Effector CD4-positive, alpha-beta T cell (primary cell): ENCODE measurements at places on chromosomes 2 and 18.
A peak's percentile ranks its signal among the peaks of the same experiment; 100 is the strongest.

DNA sequence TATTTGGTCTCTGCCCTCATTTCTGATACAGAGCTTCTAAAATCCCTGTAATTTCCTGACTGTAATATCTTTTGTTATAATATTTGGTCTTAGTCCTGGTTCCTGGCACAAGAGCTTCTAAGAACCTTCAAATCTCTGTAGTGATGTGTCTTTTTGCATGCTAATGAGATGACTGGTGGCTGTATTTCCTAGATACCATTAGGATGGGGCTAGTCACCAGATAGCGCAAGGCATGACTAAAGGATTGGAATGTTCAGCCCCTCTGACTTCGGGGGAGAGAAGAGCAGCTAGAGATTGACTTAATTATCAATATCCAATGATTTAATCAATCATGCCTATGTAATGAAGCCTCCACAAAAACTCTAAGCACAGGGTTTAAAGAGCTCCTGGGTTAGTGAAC, 620.8 kb upstream of the ACVR2A start:
- DNase-seq, result no peak

- DNase-seq, result no peak
These were observed 106.2 kb upstream of the EPC2 start for GRCh38 chr2:148538375-148538774.

DNA sequence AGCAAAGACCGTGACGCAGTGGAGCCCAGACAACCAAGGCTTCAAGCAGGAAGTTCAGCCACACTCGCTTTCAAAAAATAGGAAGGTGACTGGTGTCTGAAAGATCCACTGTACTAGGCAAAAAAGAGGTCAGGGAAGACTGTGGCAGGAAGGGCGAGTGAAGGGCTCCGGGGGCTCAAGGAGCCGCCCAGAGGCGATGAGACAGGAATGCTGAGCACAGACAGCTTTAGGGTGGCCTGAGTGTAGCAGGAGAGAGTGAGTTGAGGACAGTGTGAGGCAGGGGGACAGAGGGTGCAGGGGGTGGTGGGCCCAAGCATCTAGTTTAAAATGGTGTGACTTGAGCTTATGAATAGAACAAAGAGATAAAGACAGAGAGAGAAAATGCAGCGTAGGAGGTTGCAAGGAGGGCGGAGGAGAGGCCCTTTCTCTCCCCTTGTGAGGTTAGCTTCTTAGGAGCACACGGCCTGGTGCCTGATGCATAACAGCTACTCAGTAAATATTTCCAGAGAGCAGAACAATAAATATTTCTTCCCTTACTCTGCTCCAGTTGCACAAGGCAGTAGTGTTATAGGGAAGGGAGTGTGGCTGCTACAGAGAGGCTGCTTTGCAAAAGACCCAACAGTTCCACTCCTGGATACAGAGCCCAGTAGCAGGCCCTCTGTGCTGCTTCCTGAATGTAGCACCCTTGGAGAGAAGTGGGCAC, 789.7 kb upstream of the RAB6C start:
- DNase-seq, result no peak

DNA sequence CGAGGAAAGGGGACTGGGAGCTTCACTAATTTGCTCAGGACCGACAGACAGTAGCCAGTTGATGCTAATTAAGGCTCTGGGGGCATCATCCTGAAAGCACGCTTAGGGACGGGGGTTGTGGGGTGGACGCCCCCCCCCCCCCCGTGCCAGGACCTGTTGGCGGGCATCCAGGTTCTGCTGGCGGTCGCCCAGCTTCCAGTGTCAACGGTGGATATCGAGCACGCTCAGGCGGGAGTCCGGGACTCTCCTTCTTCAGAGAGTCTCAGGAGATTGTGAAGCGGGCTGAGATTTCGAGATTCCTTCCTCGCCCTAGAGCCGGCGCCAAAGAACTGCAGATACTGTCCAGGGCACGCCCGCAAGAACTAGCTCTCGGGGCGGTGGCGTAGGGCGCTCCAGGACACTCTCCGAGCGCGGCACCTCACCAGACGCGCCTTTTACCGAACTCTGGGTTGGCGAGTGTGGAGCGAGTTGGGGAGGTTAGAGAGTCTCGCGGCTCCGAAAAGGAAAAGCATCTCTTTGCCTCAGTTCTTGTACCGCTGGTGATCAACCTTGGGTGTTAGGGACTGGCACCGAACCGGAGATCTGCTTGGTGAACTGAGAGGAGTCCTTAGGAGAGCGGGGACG, 5.6 kb downstream of the RAX start:
- no peak for DNase-seq

DNA sequence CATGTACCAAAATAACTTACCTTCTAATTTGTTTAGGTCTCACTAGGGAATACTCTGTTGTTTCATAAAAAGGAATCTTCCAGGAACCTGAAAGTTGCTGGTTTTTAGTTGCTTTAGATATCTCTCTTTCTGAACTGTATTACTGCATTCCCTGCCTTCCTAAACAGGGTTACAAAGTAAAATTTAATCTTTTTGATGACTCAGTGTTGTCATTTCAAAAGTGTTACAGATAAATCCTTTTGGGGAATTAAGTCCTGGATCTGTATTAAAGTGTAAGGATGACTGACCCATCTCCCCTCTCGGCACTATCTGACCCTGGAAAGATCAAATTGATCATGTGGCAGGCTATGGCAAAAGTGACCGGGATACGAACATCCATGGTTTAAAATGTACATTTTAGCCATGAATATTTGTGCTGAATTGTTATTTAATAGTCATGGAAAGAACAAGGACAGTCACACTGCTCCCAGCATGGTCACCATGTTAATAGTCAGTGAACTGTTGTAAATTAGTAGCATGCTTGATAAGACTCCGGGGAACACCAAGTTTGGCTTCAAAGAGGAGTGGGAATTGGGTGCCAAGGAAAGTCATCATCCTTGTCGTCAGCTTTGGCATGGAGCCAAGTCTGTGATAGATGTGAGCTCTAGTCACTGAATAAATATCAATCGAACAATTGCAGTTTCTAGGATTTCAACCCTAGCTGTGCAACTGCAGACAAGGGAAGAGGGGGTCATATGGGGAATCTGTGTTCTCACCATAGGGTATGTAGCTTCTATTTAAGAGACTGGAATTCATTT, 4.2 kb downstream of the PLEKHA3 start:
- DNase-seq, result no peak

- DNase-seq, result no peak
These were observed 39.5 kb downstream of the SFT2D3 start for GRCh38 chr2:127740665-127741288.

GRCh38 chr2:221762496-221762895, 190.4 kb upstream of the EPHA4 start:
- no peak for DNase-seq

DNA sequence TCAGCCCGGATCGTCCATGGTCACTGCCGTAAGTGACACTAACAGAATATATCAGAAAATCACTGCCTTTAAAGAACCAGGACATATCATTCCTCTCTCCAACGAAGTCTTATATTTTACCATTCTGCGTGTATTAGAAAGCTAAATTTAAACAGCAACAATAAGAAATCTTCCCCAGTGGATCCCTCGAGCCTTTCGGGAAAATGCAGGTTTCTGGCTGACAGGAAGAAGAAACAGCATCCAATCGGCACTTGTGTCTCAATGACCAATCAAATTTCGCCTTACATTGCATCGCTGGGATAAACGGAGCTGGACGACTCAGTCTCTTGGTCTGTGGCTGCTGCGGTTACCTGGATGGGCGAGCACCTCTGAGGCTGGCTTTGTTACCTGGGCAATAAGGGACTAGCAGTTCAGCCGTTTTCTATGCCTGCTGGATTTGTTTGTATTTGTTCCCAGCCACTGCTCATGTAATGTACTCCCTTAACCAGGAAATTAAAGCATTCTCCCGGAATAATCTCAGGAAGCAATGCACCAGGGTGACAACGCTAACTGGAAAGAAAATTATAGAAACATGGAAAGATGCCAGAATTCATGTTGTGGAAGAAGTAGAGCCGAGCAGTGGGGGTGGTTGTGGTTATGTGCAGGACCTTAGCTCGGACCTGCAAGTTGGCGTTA, at the start of gene DUSP19:
Gene DUSP19, plus strand, starts transcription at position 284 of the 675 bp plus-strand sequence. Its CDS starts 187 bp downstream, at position 471.
- peak; percentile 60 for DNase-seq

DNA sequence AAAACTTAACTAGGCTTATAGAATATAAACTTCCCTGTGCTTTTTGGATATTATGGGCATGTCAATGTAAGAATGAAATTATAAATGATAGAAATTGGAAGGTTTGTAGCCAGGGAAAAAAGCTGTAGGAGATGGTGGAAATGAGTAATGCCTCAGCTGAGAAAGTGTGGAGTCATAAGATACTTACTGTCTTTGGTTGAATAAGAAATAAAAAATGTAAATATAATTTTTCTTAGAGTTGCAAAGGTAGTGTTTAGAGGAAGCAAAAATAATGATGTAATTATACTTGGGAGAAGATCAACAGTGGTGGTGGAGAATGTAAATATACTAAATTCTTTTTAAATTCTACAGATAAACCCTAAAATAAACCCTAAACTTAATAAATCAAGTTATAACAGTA, 26.2 kb upstream of the RND3 start:
- no peak for DNase-seq

DNA sequence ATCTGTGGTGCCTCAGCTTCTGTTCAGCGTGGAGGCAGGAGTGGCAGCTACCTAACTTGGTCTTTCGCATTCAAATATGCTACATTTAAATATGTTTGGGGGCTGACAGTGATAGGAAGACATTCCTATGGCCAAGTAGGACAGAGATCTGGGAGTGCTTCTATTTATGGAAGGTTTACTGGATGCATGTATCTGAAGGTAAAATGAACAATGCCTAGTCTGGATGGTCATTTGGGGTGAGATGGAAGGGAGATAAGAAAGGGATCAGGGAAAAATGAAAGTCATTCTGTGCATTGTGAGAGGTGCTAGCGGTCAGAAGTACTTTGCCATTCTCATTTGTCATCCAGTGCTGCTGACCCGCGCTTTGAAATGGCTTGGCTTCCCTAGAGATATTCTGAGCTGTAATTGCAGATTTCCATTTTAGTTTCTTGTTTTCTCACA, 300.9 kb upstream of the FBXO11 start:
- no peak for DNase-seq

GRCh38 chr2:31811482-31811881, 199.3 kb downstream of the MEMO1 start:
- no peak for DNase-seq

DNA sequence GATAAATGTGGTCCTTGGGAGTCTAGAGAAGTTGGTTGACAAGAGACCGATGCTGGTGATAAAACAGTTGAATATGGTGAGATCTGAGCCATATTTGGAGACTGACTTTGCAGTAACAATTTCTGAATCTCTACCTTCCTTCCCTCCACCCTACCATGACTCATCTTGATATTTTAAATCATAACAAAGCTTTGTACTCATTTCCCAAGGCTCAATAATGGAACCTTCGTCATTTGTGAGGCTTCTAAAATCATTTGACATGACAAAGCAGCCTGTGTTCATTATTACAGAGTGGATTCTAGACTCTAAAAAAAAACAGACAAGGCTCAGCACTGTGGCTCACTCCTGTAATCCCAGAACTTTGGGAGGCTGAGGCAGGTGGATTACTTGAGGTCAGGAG, 38.5 kb upstream of the PDCL3 start:
- DNase-seq, result no peak
